ENCODE measurements at places on chromosomes 5 and 9.

DNA sequence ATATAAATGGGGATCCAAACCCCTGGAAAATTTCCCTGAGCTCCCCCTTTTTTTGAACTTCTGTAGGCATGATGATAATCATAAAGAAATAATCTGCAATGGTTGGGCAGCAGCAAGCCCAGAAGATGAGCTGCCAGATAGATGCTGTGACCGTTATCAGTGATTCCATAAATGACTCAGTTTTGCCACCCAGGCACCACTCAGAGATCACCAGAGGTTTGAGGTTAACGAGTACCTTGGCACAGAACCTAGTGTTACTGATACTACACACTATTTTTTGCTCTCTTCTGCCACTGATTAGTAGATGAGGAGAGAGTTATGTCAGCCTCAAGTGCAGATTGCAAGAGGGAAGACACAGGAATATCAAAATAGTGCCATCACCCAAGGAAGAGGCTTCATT is 199.3 kb upstream of the PTGER4 start:
- DNase-seq: no peak

DNA sequence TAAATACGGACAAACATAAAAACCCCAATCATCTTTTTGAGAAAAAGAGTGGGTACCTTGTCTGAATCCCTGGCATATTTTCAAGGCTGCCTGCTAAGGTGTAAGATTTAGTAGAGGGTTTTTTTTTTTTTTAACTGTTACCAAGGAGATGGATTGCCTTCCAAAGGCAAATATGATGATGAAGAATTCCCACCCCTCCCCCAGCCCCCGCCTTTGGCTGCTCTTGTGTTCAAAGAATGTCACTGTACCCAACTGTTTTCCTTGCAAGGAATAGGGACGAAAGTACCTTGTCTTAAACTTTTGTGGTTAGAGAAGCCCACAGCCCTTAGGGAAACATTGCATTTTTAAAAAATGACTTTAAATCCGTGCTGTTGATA is 31.3 kb downstream of the ARHGAP26 start:
- no peak for DNase-seq

- DNase-seq: no peak
These were observed 29.0 kb downstream of the MTMR12 start for GRCh38 chr5:32283539-32284377.

DNA sequence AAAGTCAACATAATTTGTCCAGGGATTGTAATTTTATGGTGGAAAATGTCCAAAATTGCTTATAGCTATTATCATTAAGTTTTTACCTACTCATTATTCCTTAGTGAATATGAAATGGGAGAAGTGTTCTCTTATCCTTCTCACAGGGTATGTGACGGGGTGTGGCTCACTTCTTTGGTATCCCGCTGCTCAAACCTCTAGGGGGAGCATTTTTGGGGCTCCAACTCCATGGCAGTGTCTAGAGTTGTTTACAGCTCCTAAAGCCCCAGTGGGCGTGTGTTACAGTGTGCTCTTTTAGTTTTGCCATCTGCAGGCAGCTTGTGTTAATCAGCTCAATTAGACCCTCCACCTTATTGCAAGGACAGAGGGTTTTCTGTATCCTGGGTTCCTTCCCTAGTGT is 89.4 kb downstream of the CDKN2A start:
- no peak for DNase-seq

GRCh38 chr5:73387601-73388305 is 60.8 kb downstream of the FOXD1 start:
- no peak for DNase-seq

- DNase-seq: peak; percentile 12
These were observed 323.9 kb downstream of the TMEM161B start for GRCh38 chr5:87944553-87945285.

GRCh38 chr9:92669527-92669889 is 423 bp downstream of the IPPK start:
- no peak for DNase-seq

GRCh38 chr9:70152350-70152749 is 106.4 kb upstream of the SMC5 start:
- no peak for DNase-seq

GRCh38 chr9:107158321-107158720 is 124.8 kb upstream of the RAD23B start:
- DNase-seq: no peak

GRCh38 chr9:133121915-133122550 is 993 bp upstream of the RALGDS start:
- no peak for DNase-seq

- DNase-seq: no peak
These were observed 13.9 kb downstream of the TLR4 start for GRCh38 chr9:117718085-117718484.

DNA sequence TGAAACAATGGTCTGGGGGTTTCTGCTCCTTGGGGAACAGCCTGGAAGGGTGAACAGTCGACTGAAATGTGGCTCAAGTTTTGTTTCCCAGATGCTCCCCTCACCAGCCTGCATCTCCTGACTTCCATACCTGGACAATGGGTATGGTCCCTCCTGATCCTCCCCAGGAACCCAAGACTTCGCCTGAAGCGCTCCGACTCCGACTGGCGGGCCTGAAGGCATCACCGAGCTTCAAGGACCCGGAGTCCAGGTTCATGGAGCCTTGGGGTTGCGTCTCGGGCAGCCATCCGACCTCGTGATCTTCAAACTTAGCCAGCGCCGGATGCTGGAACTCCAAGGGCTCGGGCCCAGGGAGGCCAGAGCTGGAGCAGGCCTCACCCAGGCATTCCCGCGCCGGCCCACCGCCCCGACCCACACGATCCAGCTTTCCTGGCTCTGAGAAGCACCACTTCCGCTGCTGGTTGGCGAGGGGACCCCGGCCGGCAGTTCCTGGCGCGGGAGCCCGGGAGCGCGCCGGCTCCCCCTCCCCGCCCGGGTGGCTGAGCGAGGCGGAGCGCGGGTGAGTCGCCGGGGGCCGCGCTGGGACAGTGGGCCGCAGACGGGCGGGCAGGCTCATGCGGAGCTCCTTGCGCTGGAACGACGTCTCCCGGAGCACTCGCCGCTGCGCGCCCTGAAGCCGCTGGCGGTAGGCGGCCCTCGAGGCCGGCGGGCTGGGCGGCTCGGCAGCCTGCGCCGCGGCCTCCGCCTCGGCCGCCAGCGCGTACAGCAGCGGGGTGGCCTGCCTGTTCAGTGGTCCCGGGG is 5.2 kb downstream of the SHROOM1 start:
- no peak for DNase-seq

GRCh38 chr9:95788521-95788991 is 86.9 kb upstream of the ERCC6L2 start:
- no peak for DNase-seq

DNA sequence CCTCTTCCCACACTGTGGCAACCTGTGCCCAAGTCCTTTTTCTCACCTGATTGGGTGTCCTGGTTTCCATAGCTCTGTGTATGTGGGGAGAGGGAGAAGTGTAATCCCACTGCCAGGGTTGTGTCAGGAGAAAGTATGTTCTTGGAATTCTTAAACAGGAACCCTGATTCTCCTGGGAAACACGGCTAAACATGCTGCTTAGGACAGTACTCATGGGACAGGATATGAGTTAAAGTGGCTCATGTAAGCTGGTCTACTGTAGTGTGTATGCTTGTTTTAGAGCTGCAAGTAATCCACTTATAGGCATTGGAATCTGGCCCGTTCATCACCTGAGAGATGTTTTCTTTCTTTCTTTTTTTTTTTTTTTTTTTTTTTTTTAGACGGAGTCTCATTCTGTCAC is 23.9 kb downstream of the ARHGEF28 start:
- DNase-seq: no peak

DNA sequence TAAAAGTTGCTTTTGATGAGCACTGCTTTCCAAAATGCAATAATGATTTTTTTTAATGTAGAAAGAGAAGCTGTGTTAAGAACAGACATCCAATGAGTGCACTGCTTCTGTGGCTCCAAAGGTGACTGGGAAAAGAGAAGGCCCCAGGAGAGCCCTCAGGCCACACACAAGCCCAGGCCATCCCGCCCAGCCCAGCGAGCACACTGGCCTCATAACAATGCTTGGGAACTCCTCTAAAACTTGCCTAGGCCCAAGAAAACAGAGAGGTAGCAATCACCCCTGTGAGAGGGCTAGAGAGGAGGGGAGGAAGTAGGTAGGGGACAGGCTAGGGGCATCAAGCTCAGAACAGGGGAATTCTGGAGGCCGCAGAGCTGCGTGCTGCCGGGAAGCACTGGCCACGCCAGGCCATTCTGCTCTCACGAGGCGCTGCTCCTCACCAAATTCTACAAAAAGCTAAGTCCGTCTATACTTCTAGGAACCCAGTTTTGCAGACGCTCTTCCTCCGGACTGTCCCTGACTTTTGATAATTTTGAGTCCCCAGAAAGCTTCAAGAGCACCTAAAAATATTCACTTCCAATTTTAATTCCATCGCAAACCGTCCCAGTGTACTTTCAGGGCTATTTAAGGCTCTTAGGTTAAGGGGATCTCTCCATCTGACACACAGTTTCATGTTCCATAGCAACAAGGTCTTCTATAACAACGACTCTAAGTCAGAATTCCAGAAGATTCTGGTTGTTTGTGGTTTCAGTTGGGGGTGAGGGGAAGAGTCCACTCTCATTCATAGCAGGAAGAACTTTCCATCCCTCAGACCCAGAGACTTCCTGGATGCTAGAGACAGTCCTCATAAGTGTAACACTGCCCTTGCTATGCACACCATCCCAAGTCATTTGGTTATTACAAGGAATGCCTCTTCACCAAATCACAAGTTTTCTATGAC is 51.0 kb downstream of the HABP4 start:
- no peak for DNase-seq

DNA sequence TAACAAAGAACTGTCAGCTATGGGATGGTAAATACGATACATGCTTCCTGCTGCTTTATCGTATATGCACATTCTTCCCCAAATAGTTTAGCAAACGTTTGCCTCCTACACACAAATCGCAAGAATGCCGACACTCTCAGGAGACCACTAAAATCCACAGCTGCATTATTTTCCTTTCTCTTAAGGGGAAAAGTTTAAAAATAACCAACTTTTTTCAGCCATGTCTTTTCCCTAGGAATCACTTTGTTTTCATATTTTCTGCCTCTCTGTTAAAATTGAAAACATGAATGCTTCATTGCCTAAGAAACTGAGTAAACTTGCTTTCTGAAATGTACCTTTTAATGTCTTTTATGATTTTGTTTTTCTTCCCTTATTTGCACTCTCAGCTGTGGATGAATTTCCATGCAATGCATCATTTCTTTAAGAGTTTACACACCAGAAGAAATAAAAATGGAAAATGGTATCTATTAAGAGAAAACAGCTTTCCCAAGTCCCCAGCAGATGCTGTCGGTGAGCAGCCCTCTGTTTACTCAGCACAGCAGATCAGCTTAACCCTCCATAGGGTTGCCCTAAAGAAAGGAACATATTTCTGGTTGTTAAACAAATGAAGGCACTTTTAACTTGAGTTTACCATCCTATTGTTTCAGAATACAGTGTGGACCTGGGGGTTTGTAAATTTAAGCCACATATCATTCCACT is 66.2 kb downstream of the IZUMO3 start:
- DNase-seq: no peak

DNA sequence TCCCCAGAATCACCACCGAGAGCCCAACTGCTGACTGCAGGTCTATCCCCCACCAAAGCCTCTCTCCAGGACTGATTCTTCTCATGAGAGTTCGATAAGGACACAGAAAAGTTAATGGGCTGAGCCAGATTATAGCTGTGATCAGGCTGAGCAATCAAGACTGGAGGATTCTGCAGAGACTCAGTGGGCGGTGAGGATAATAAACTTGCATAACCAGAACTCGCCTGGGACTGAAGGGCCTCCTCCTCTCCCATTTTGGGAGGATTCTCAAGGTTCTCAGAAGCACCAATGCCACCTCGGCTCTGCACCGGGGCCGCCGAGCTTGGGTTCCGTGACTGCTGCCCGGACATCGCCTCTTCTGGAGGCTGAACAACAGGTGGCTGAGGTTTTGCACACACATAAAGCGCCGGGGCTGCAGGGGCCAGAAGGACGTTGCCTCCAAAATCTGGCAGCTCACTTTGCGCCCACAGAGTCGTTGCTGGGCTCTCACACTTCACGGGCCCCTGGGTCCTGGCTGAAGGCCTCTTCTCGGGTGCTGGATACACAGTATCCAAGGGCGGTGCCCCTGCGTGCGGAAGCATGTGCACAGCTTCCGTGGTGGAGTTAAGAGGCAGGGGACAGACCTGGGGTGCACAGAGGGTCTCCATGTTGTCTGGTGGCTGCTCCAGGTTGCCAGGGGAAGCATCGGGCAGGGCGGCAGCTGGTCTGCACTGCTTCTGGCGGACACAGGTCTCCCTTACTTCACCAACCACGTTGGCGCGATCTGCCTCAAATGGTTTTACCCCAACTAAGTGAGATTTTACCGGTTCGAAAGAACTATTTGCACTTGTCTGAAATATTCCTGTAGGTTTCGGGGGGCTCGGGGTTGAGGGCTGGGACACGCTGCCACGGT is 7.6 kb downstream of the SEC16A start:
- DNase-seq: no peak

DNA sequence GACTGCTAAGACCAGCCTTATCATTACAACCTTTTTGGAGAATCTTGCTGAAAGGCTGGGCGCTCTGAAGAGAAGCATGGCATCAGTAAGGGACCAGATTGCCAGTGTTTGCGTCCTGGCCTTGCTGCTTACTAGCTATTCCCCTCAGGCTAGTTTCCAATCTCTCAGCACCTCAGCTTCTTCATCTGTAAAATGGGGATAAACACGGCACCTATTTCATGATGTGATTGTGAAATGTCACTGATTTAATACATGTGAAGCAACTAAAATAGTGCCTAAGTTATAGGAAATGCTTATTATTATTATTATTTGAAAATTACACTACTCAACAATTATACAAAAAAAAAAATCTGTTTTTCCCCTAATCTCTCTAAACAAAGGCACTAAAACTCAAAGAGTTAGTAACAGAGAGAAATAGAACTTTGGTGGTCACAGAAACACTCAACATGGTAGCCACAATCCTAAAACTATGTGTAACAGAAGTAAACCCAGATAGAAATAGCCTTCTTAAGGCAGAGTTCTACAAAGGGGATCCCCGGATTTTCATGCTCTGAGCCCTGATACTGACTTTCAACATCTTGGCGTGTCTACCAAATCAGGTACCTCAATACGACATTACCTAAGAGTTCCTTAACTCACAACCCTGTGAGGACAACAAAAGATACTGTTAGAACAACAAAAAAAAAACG is 62.0 kb downstream of the ENC1 start:
- DNase-seq: no peak

All from psoas muscle (tissue), 8 donors.